ENCODE measurements at places on chromosomes 16 and 17.

- DNase-seq = no peak
These were observed 11.4 kb downstream of the SLC7A6 start for GRCh38 chr16:68275611-68276191.

DNA sequence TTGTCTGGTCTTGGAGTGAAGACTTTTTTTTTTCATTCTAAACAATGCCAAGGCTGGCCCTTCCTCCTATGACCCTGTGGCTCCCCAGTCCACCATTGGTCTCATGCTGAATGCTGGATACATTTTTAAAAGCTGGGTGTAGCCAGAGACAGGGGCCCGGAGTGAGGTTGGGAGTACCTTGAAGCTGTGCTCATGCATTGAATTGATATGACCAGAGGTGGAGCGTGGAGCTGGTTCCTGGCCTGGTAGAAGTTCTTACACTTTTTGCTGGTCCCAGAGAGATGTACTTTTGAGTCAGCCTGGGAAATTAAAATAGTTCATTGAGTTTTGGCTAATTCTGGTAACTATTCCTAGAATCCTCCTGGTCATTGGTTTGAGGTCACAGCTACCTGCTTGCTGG, 83.6 kb downstream of the CMIP start:
- no peak for DNase-seq

GRCh38 chr16:62597875-62598274, 561.6 kb upstream of the CDH8 start:
- no peak for DNase-seq

DNA sequence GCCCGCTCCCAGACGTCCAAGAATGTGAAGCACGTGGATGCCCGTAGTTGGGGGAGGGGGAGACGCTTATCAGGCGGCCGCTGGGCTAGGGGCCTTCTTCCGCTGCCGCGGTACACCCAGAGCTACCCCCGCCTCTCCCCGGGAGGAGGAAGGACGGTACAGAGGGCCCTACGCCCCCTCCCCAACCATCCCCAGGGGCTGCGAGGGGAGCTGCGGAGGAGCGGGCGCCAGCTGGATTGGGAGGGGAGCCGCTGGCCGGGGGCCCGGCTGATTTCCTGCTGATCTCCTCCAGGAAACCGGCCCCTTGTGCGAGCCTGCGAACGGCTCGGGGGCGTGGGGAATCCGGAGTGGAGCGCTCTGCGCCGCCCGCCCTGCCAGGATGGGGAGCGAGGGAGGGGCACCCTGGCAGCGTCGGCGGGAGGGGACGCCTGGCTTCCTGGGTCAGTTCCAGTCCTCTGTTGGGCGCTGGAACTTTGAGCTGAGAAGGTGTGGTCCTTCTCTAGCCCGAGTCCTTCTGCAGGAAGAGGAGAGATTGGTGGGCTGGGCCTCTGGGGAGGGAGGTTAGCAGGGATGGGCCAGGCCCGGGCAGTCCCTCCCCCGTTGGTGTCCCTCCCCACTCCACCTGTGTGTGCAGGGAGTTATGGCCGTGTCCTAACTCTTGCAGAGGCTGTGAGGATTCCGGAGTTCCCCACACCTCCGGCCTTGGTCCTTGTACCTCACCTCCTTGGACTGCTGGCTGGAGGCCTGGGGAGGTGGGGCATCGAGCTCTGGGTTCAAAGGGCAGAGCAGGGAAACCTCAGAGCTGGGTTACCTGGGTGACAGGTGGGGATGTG, 19.2 kb downstream of the GJD3 start:
- no peak for DNase-seq

- DNase-seq = no peak
These were observed 386.4 kb upstream of the TNRC6C start for GRCh38 chr17:77572065-77572601.

DNA sequence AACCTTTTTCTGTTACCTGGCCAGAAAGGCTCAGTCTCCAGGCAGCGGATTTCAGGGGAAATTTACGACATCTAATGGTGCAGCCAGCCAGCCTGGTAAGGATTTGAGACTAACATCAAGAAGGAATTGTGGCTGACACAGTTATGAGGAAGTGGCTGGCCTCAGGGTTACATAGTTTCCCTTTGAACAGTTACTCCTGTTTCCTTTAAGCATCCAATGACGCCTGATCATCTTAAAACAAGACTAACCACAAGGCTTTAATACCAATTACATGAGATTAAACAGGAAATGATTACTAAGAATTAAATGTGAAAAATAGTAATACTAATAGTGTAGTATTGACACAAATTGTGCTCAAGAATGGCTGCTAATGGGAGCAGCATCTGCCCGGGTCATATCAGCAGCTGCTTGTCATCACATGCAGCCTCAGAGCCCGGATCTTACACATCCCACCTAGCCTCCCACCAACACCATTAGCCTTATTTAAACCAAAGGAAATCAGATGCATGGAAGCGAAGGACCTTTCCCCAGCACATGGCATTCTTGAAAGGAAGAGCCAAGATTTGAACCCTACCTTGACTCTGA, 431.8 kb downstream of the PMP22 start:
- no peak for DNase-seq

GRCh38 chr16:31471875-31472708, at the start of gene TGFB1I1:
TSS of gene TGFB1I1 (plus strand) at chr16:31472152. CDS start at chr16:31472189, 37 bp downstream.
- no peak for DNase-seq

- DNase-seq = no peak
These were observed 2287.7 kb downstream of the TP53TG3F start for GRCh38 chr16:35746963-35747657.

- peak; percentile 20 for DNase-seq
These were observed 34.7 kb upstream of the RBBP6 start for GRCh38 chr16:24504472-24505345.

DNA sequence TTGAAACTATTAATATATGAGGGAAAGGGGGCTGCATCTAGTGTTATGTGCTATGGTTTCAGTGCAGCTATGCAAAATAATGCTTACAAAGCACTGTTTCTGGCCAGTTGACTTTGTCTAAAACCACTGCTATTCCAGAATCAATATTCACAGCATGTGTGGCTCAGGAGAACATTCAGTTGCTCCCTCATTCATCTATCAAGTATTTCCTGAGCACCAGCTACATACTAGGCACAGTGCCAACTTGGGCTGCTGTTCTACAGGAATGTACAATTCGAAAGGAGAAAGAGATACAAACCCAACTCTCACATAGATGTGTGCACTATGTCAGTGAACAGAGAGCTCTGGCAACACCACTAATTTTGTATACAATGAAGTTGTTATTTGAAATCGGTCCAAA, 183.0 kb downstream of the PHKB start:
- DNase-seq = no peak

- no peak for DNase-seq
These were observed 31.5 kb downstream of the PIPOX start for GRCh38 chr17:29074488-29074887.

- peak; percentile 54 for DNase-seq
These were observed at the start of gene MMP2 for GRCh38 chr16:55478827-55479429. TSS of gene MMP2 (plus strand) at chr16:55479198. CDS start at chr16:55479480, 282 bp downstream.

DNA sequence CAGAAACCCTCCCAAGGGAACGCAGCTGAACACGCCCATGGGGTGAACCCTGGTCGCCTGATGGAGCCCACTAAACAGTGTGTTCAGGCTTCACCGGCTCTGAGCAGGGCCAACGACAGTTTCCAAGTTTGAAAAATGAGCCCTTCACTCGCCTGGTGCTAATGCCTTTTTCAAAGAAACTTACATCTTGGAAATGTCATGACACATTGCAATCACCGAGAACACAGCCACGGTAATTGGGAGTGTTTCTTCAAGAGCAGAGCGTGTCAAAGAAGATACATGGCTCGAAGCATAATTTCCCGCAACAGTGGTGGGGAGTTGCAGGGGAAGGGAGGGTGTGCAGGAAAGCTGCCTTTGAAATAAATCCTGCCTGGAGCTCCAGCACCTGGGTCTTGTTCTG, 463.2 kb downstream of the TMEM114 start:
- DNase-seq = peak; percentile 4

- no peak for DNase-seq
These were observed 42.7 kb downstream of the PLXDC1 start for GRCh38 chr17:39108461-39109375.

DNA sequence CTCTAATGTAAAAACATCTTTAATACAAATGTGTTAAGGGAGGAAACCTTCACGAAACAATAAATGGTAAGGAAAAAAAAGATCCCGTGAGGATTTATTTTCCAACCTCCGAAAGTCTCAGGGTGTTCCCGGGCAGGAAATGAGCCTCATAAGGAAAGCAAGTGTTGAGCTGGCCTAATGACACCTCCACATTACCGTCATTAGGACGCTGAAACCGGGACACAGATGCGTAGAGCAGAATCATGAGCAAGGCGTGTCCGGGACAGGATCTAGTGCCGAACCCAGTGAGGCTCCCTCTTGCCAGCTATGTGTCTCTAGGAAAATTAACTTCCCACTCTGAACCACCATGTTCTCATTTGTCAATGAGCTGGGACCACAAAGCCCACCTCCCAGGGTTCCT, 22.7 kb upstream of the CYTH1 start:
- DNase-seq = no peak

DNA sequence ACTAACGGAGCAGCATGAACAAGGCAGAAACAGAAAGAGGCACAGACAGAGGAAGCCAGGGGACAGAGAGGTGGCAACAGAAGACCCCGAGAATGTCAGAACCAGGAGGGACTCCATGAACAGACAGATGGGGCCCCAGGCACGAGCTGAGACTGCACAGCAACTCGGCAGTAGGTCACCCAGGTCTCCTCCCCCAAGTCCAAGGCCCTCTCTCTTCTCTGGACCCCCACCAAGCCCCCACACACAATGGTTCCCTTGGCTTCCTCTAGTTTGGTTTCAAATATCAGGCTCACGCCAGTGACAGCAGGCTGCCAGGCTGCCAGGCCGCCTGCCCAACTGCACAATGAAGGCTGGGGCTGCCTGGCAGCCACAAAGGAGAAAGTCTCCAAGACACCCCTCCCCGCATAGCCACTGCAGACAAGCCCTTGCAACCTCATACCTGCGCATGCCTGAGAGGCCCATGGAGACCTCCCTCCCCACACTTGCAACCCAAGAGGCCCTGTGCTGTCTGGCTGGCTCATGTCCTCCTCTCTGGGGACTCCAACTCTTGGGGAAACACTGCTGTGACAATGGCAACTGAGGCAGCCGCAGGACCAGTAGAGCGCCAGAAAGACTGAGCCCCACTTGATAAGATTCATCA, 54.8 kb downstream of the PIMREG start:
- DNase-seq = no peak

- DNase-seq = no peak
These were observed 13.2 kb upstream of the RGS9 start for GRCh38 chr17:65123757-65124675.

GRCh38 chr17:66682283-66682682, 152.6 kb upstream of the CACNG5 start:
- DNase-seq = no peak

GRCh38 chr16:11283820-11284248, 2.7 kb upstream of the PRM1 start:
- DNase-seq = no peak

DNA sequence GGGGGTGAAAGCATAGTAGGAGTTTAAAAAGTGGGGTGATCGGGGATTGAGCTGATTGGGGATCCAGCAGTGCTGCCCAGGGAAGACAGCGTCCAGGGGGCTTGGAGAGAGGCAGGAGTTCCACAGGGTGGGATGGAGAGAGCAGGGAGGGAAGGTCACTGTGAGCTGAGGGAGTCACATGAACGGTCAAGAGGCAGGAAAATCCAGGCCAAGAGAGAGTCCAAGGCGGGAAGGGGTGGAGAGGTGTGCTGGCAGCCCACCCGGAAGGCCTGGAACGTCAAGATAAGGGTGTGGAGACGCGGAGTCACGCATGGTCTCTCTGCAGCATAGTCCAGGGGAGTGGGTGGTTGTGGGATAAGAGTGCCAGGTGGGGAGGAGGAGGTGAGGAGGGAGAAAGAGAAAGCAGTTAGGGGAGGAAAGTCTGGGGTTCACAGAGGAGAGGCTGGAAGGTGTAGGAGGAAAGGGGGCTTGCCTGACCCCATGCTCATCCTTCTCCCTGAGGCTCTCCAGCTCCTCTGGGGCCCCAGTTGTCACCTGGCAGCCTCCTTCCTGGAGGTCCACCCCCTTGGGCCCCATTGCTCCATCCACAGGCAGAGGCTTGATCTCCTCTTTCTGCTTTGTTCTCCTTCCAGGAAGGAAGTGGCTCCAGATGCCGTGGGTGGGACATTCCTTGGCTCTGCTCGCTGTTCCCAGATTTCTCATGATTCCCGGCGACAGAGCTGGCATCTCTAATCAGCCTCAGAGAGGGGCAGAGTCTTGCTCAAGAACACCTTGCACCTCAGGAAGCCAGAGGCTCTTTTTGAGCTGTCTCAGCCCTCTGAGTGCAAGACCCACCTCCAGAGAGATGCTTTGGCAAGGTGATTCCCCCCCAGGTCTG, 28.7 kb downstream of the CCR7 start:
- no peak for DNase-seq

DNA sequence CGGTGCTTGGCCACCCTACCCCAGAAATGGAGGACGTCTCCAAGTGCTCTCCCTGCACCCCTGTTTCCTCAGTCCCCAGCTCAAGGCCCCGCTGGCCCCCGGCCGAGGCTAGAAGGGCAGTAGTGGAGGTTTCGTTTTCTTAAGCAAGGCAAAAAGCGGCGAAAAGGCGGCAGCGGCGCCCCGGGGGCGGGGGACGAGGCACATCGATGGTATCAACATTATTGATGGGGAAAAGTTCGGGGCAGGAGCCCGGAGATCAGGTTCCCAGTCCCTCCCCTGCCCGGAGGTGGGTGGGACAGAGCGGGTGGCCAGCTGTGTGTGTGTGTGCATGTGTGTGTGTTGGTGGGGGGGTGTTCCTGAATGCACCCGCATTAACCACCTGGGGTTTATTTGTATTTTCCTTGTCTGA, 4.1 kb upstream of the SALL1 start:
- DNase-seq = no peak

GRCh38 chr16:58127634-58128033, 1.5 kb downstream of the CFAP20 start:
- no peak for DNase-seq

- no peak for DNase-seq
These were observed 500.8 kb downstream of the KCNJ18 start for GRCh38 chr17:22193113-22193512.

DNA sequence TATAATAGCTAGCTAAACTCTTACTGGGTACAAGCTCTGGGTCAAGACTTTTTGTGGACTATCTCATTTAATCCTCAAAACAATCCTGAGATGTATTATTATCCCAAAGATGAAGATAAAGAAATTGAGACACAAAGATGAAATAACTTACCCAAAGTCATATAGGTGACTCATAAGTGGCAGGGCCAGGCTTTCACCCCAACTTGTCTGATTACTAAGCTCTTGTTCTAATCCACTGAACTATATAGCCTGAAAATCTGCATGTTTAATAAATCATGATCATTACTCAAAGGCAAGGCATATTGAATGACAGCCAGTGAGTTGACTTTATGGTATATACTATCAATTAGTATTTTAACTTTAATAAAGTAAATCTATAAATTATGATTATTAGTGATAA, 77.4 kb downstream of the SKAP1 start:
- no peak for DNase-seq

DNA sequence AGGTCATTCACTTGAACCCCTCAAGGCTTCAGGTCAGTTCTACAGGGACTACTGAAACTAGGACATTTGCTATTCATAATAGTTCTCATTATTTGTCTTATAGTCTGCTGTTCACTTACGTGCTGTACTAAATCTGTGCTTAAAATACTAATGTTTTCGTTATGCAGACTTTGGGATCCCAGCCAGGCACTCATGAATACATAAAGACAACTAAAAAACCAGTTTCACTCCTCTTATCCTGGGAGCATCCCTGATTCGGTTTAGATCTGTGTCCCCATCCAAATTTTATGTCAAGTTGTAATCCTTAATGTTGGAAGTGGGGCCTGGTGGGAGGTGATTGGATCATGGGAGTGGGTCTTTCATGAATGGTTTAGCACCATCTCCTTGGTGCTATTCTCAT, 1291.8 kb downstream of the CDH11 start:
- no peak for DNase-seq
